ENCODE measurements at places on chromosomes 1 and 21.
A peak's percentile ranks its signal among the peaks of the same experiment; 100 is the strongest.

GRCh38 chr1:230629511-230629910 is 12.8 kb upstream of the COG2 start:
- DNase-seq, result no peak

DNA sequence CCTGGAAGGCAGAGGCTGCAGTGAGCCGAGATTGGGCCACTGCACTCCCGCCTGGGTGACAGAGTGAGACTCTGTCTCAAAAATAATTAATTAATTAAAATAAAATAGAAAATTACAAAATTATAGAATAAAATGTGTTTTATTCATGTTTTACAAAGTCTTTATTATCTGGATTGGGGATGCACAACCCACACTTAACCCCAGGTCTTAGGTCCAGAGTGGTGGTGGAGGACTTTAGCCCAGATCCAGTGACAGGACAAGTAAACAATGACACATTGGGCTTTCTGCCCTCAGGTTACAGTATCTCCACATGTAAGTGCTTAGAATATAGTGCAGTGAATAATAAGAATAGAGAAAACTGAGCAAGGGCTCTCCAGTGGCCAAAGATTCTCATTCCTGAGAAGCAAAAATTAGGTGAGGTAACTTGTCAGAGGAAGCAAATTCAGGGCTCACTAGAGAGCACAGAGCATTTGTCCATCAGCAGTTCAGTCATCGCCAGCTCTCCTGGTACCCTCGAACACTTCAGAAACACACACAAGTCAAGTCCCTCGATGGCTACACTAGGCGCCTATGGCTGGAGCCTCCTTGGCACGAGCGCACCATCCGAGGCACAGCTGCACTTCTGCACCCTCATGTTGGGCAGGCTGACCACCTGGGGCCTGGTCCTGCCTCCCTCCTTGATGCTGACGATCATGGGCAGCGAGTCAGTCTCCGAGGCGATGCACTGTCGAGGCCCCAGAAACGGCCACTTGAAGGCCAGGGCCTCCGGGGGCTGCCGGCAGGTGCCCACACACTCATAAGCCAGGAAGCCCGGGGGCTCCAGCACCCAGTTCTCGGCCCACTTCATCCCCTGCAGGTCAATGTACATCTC is 2.6 kb downstream of the LEFTY1 start:
- DNase-seq, result no peak

DNA sequence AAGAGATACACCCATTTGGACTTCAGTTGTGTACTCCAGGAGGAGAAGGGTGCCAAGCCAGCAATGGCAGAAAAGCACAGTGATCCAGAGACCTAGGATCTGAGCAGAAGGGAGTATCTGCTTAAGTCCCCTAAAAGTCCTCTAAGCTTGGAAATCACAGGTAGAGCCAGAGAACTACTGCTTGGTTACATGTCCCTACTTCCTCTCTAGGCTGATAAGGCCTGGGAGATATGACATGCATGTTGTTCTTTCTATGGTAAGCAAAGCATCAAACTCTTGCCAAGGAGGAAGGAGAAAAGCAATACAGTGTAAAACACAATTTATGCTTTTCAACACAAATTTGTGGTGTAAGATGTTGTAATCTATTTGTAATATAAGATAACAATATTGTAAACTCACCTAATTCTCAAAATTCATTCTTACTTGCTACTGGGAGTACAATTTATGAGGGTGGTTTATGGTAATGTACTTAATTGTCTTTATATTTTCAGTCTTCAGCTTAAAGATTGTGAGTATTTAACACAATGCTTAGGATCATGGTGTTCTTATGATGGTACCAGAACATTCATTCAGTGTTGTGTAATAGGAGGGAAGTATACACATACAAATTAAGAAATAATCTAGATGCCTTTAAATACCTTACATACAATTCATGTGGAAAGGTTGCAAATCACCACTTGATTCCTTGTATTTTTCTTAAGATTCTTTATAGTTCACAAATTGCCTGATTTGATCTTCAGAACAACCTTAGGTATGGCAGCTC is 49.1 kb upstream of the GNG12 start:
- no peak for DNase-seq

- DNase-seq, result no peak
Measured at GRCh38 chr1:53581476-53581875, 122.3 kb downstream of the DMRTB1 start.

- DNase-seq, result peak; percentile 32
Measured at GRCh38 chr1:29120947-29121485, 2.7 kb downstream of the TMEM200B start.

DNA sequence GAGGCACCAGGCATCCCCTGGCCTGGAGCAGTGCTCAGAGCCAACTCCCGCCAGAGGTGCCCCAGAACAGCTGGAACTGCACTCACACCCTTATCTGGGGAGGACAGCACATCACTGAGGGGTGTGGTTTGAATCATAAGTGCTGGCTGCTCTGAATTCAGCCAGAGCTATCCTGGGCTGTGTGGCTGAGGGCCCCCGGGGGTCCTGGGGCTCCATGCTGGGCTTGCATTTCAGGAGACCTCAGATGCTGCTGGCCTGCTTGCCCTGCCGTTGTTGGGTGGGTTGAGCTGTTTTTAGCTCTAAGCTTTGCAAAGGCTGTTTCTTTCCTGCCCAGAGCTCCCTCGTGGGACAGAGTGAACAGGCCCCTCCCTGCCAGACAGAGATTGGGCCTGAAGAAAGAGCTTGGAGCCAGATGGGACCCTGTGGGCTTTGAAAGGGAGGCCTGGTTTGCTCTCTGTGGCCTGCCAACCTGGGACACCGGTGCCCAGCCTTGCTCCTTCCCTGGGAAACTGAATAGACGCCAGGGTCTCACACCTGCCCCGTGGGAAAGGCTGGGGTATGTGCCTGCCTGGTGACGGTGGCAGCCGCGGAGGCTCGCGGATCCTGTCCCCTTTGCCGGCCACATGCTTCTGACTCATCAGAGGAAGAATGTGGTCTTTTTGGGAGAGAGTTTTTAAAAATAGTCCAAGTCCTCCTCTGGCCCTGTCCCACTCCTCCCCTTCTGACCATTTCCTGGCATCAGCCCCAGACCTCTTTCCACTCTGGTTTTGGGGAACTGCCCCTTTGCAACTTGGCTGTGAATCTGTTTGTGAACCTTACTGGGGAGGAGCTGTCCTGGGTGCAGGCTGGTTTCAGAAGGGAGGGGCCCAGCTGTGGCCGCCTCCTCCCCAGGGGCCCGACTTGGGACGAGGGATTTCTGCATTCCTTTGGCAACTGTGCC is 30.0 kb downstream of the ARHGEF10L start:
- no peak for DNase-seq

DNA sequence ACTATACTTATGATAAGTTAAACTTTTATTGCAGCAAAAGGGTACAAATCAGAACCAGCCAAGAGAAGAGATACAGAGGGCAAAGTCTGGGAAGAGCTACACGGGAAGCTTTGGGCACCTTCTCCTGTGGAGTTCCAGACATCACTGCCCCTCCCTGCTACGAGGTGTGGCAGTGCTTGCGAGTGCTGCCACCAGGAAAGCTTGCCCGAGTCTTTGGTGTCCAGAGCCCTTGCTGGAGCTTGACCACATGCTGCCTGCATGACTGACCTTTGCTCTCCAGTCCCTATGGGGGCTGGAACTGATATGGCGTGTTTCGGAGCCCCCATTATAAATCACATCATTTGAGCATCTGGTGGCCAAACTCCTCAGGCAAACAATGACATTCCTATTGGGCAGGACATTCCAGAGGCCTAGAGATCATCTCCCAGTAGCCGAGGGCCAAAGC is 23.4 kb downstream of the PLEKHO1 start:
- DNase-seq, result no peak

- no peak for DNase-seq
Measured at GRCh38 chr1:81498471-81499462, 302.0 kb upstream of the ADGRL2 start.

DNA sequence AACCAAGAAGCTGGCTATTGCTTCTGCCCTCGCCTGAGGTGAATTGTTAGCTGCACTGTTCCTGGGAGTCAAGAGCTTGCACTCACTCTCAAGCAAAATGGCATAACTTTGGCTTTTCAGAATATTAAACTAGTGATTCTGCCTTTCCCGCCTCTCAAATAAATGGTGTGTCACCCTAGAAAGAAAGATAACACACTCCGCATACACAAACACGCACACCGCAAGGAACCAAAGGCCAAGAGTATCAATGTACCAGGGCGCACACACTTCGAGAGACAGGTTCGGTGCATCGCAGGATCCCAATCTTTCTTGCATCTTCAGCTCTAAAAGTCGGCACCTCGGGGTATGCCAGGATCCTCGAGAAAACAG is 470 bp upstream of the RTCA start:
- DNase-seq, result no peak

DNA sequence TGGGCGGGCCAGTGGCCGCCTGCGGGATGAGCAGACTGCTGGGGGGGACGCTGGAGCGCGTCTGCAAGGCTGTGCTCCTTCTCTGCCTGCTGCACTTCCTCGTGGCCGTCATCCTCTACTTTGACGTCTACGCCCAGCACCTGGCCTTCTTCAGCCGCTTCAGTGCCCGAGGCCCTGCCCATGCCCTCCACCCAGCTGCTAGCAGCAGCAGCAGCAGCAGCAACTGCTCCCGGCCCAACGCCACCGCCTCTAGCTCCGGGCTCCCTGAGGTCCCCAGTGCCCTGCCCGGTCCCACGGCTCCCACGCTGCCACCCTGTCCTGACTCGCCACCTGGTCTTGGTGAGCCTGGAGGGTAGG is 2.1 kb downstream of the B4GALT2 start:
- DNase-seq, result no peak

GRCh38 chr1:151508833-151509232 is 2.4 kb upstream of the CGN start:
- DNase-seq, result no peak

DNA sequence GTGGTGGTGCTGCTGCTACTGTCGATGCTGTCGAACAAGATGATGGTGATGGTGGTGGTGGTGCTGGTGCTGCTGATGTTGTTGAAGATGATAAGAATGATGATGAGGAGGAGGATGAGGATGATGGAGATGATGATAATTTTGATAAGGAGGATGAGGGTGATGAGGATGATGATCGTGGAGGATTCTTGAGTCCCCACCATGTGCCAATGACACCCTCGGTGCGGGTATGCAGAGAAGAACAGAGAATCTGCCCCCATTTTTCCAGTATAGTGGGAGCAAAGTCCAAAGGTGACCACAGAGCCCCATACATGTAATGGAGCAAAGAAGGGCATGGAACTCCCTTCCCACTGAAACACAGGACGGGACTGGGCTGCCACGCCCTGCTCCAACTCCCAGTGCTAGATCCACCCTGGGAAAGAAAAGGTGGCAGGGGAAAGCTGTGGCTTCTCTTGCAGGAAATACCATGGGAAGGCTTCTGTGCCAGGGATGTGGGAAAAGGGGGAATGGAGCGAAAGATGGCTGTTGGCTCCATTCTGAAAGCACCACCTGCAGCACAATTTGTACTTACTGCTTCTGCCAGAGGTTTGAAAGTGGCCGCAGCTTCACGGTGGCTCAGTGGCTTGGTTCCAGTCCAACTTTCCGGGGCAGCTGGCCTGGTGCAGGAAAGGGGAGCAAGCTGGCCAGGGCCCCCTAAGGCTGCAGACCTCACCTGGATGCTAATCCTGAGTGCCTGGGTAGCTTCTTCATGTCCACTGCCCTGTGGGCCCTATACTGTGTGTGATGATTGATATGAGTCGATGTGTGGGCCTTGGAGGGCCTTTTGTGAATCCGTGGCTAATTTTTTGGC is 387.2 kb upstream of the VAMP3 start:
- DNase-seq, result no peak

DNA sequence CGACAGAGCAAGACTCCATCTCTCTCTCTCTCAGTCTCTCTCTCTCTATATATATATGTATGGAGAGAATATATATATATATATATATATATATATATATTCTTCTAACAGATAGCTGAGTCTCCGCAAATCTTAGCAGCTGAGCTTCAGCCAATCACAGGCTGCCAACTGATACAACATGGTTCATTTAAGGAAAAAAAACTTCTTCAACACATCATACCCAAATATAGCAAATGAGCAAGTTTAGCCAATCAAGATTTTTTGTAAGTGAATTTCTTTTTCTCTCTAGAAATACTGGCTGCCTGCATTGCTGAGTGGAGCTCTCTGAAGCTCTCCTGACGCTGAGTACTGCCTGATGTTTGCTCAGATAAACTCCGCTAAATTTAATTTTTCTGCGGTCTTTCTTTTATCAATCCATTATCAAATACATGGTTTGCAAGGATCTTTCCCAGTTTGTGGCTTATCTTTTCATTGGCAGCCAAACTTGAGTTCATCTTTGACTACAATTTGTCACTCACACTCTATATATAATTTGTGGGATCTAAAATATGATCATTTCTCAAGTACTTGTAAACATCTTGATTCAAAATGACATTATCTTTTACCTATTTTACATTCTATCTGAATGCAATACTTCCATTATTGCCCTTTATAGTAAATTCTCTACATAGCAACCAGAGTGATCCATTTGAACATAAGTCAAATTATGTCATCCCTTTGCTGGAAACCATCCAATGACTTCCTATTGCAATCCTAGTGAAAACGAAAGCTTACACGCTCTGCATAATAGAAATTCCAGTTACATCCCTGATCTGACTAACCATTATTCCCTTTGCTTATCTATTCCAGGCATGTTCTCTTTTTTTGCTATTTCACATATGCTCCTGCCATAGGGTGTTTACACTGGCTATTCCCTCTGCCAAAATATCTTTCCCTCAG is 2131.7 kb downstream of the MRPL39 start:
- DNase-seq, result no peak

GRCh38 chr1:162983671-162984425 is 85.3 kb upstream of the RGS4 start:
- no peak for DNase-seq

DNA sequence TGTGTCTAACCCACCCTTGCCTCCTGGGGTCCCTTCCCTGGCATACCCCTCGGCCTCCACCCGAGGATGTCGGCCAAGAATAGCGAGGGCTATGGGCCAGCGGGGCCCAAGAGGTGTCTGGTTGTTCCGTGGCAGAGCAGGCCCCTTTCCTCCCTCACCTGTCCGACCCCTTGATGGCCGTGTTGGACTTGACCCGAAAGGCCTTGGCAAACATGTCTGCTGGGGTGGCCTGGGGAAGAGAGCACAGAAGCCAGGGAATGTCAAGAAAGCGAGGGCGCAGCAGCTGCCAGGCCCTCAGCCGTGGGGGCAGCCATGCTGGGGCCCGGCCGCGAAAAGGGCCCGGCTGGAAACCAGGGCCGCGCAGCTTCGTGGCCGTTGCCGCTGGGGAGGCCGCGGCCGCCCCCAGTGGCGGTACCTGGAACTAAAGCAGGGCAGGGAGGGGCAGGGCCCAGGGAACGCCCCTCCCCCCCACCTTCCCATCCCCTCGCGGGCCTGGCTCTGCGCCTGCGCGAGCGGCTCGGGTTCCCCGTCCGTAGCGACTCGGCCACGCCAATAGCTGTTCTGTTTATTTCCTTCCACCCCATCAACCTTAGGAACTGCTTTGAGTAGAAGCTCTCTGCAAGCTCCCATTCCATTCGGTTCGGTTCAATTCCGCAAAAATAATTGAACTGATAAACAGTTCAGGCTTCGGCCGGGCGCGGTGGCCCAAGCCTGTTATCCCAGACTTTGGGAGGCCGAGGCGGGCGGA is at the start of gene EIF2D:
Gene EIF2D (minus strand): TSS at position 337 of the 748 bp plus-strand sequence. CDS start 123 bp downstream, at position 214.
- peak; percentile 92 for DNase-seq
